ENCODE measurements at places on chromosomes 16 and 17.

DNA sequence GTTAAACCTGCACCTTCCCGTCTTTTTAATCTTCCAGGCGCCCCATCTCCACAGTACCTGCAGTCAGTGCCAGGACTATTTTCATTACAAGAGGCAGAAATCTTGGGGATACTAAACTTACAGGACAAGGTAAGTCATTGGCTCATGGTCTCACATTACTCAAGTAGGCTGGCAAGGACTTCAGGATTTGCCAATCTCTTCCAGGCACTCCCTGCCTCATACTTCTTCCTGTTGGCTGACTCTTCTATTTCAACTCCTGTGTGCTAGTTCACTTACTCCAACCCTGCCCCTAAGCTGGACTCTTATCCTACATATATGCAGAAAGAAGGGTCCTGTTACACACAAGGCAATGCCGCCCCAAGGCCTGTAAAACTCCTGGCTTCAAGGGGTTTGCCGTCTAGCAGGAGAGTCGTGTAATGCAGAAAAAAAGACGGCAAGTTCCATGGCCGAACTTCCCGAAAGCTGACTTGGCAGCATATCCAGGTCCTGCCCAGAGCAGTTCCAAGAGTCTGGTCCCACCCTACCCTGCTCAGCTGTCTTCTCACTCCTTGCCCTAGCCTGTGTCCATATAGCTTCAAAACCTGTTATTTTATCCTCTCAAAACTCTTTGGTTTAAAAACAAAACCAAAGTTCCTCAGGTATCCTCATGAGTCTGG lies 14.8 kb downstream of the ERN1 start:
- DNase-seq = no peak

- DNase-seq = no peak
These were observed 89.3 kb upstream of the CIBAR2 start for GRCh38 chr16:85201574-85201973.

DNA sequence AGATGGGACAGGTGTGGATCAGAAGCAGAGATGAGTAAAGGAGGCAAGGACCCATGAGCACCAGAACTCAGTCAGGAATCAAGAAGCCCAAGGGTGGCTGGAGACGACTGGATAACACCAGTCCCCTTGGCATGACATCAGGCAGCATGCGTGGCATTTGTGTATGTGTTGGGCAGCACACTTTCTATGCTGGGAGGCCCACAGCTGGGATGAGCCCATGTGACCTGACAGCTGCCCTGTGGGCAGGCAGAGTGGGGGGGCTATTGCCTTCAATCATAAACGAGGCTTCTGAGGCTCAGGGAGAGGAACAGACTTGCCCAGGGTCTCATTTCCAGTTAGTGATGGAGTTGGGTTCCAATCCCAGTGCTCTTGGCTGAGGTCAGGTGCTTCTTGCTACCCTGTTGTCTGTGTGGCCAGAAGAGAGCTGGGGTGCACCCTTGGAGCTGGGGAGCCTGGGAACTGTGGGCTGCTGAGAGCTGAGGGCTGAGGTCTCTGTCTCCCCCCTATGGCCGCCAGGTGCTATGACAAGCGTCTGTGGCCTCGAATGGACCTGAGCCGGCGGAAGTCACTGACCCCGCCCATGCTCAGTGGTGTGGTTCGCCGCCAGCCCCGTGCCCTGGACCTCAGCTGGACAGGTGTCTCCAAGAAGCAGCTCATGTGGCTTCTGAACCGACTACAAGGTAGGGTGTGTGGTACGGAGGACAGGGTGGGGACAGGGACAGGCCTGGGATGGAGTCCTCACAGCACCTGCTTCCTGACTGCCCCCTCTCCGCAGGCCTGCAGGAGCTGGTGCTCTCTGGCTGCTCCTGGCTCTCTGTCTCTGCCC lies 7.1 kb upstream of the ORAI3 start:
- DNase-seq = no peak

DNA sequence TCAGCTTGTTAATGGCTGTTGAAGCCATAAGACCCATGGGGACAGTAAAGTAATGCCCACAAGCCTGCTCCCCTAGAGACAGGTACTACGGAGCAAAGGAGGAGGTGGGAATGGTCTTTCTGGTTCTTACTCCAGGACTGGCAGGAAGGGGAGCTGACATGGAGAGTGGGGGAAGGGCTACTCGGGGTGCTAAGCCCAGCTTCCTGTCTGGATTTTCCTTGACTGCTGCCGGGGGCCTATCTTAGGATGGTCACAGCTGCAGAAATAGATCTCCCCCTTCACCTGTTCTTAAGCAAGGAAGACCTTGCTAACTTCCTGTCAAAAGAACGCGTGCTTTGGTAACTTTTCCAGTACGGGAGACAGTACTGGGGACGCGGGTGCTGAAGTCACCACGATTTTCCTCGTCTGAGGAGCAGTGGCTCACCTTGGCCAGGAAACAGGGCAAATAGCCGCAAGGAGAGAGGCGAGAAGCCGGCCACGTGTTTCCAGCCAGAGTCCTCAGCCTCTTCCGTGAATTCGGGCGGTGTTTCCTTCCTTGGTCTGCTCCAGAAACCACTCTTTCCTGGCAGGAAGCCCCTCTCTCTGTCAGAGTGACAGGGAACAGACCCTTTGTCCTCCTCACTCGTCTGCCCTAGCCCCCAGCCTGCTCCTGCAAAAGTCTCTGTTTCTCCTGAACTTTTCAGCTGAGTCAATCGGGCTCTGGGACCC lies 656 bp upstream of the PRR29 start:
- DNase-seq = no peak

DNA sequence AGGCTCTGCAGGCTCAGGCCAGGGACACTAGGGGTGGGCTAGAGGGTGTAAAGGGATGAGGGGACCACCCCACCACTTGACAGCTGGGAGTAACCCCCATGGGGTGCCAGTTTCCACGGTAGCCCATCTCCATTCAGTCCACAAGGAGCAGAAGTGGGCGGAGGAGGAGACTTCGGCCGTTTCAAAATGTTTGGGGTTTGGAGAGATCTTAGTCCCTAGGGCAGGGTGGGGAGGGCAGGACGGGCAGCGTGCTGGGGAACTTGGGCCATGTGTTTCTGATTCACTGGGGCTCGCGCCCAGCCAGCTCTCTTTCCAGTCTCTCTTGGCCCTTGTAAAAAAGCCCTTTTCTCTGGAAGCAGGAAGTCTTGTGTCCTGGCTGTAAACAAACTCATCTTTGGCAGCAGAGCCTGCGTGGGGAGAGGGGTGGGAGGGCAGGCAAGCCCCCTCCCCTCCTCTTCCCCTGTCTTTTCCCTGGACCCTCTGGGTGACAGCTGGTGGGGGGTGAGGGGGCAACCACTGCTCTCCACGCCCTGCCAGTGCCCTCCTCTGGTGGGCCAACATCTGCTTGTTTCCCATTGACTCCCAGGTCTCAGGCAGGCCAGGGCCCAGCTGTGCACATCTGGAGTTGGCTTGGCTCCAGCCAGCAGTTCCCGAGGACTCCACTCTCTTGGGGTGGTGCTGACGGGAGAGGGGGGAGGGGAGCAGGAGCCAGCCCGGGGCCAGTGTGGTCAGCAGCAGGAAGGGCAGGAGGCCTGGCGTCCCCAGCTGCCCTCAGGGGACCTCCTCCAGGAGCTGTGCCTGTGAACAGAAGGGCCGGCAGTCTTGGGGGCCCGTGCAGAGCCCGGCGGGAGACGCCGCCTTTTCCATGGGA lies 8.1 kb downstream of the CYGB start:
- DNase-seq = no peak

DNA sequence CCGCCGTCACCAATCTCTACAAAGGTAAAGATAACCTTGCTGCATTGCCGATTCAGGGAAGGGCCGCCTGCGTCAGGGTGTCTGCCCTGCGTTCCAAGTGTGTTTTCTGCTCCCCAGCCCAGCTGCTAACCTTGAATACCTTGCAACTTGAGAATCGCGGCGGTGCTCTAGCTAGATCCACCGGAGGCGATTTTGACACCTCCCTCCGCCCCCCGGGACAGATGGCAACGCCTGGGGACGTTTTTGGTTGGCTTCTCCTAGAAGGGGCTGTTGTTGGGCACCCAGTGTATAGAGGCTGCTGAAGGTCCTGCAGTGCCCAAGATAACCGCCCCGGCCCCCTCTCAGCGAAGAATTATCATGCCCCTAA lies 1.5 kb downstream of the HAPSTR1 start:
- DNase-seq = no peak

DNA sequence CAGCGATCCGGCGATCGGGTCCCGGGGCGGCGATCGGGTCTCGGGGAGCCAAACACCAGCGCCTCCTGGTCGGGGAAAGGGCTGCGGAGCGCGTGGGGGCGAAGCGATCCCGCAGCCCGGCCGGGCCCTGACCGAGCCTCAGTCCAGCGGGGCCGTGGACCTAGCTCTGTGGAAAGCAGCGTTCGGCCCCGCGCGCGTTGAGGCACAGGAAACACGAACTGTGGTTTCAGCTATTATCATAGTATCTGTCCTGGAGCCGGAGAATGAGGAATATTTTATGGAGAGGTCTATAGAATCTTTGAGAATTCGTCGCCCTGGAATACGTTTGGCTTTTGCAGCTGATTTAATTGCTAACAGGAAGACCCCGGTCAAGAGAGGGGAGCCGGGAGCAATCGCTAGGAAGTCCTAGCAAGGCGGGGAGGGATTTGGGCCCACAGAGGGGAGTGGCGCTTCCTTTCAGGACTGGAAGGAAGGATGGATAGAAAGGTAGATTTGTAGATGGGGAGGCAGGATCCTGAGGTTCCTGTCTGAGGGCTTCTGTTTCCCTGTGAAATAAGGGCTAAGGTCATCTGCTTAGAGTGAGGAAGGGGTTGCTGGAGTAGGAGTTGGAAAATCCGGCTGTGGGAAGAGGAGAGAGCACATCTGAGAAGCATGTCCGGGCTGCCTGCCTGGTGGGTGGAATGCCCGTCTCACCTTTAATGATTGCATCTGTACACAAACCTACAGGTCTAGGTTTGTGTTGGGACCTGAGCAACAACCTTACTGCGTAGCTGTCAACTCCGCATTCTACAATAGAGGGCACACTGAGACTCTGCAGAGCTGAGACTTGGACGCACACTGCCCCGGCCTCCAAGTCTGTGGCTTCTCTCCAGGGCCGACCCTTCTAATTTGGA lies 770 bp downstream of the CCNF start:
- DNase-seq = no peak

DNA sequence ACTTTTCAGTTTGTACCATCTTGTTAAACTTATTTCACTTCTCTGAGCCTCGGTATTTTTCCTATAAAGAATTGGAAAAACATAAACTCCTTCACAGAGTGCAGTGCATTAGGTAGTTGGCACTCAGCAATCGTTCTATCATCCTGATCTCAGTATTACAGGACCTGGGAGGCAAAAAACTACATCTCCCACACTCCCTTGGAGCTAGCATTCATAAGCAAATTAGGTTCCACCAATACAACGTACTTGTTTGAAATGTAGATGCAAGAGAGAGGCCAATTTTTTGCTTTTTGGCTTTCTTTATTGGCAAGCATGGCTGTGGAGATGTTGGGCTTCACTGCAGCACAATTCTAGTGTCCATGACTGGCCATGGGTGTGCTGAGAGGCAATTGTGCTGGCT lies 285.2 kb downstream of the CA10 start:
- no peak for DNase-seq

DNA sequence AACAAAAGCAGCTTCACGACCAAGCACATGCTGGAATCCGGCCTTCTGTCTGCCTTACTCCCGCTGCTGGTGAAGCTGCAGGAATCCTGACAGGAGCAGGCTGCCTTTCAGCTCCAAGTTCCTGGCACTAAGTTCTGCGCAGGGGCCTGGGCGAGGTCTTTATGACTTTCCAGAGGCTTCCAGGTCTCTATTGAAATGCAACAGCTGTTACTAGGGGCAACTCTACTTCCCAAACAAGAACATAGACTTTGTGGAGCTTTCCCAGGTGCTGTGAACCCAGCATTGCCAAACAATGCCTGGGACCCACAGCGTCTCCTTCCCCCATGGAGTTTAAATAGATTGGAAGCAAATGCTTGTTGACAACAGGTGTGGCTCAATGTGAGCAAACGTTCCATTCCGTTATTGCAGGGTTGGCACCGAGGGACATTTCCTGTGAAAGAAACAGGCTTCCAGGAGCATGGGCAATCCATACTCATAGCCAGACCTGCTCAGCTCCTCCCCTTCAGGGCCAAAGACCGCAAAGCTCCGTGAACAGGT lies 156.0 kb downstream of the CDH13 start:
- no peak for DNase-seq

DNA sequence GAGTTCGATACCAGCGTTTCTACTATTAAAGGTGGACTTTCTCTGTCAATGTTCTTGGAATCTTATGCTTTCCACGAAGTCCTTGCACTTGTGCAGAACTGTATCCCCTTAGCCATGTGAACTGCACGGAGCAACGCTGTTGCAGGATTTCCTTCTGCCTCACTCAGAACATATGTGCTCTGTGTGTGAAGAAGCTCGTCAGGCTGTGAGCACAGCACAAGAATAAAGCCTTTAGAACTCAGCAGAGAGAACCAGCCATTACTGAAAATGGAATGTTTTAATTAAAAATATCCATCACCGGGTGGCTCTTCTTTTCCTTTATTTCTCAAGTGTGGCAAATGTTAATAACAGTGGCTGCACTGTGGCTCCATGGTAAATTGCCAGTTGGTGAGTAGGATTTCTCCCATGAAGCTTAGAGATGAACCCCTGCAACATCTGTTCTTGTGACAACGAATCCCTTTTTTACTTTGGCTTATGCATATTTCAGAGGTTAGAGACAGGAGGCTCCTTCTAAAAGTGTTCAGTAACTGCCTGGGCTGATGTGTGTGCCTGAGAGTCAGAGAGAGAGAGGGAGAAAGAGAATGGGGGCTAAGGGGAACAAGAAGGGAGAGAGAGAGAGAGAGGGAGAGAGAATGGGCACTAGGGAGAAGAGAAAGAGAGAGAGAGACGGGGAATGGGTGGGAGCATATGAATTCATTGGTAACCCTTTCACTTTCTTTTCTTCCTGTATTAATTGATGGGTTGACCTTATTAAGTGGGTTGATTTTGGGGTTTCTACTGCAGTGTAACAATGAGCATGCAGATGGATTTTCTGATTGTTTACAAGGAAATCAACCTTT lies 50.0 kb downstream of the RPTOR start:
- no peak for DNase-seq

DNA sequence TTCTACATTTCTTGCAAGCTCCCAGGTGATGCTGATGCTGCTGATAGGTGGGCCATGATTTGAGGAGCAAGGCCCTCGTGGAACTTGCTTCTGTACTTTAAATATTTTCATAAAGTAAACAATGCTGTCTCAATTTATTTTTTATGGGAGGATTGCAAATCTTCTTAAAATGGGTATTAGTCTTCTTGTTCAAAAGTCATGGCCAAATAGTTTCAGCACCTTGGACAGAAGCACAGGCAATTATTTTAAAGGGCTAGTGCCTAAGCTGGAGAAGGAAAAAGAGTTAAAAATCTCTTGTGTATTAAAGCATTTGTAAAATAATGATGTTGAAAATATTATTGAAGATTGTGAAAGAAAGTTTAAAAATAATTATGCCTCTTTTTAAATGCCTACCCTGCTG lies 50.5 kb downstream of the GPR139 start:
- DNase-seq = no peak

DNA sequence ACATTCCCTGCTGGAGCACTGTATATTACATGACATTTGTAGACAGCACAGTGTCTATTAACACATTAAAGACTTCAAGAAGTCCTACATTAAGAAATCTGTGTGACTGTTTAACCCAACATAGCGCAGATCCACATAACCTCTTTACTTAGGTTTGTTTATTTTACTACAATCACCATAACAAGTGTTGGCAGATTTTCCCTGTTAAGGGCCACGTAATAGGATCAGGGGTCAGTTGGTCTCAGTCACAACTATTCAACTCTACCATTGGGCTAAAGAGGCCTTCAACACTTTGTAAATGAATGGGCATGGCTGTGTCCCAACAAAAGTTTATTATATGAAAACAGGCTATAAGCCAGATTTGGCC lies 51.3 kb upstream of the ADORA2B start:
- no peak for DNase-seq

Data from NCI-H1048 (cell line).